ENCODE measurements at places on chromosomes 2 and 18. TPM values are rescaled to one million over a fixed set of nuclear protein-coding genes. Genes with fewer than 3 reads are reported as not detected.

GRCh38 chr2:62727259-62727867, 21.9 kb downstream of the EHBP1 start:
- no peak for DNase-seq
- H3K4me1 ChIP-seq: peaks cover 15% of the 10 kb centered on the region
- H3K36me3 ChIP-seq: peaks cover 21% of the 10 kb centered on the region
- no peaks in the 10 kb centered on the region for H3K27me3 ChIP-seq
- H3K27ac ChIP-seq: no peak overlapping the region
- no peak overlapping the region for H3K4me3 ChIP-seq

- DNase-seq: no peak
- H3K4me3 ChIP-seq: no peak overlapping the region
- no peaks in the 10 kb centered on the region for H3K27me3 ChIP-seq
- H3K36me3 ChIP-seq: no peaks in the 10 kb centered on the region
- H3K27ac ChIP-seq: no peak overlapping the region
- no peaks in the 10 kb centered on the region for H3K4me1 ChIP-seq
Measured at GRCh38 chr2:2505604-2506003, 174.5 kb upstream of the MYT1L start.

LIMS2 gene
- 4.9 TPM for total RNA-seq

DNA sequence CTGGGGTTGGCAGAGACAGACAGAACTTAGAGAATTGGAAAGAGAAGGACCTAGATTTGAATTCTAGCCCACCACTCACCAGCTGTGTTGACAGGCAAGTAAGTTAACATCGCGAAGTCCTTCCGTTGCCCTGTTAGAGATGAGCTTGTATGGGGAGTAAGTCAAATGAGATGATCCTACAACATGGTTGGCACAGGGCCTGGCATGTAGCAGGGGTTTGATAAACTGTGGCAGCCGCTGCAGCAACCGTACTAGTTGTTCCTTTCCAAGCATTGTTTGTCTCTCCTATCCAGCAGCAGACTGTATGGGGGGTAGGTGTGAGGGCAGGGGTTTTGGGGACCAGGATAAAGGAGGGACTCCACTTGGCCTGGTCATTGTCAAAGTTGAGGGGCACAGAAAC, 16.0 kb downstream of the TET3 start:
- H3K27me3 ChIP-seq: no peaks in the 10 kb centered on the region
- peaks cover 43% of the 10 kb centered on the region for H3K4me1 ChIP-seq
- no peak for DNase-seq
- H3K36me3 ChIP-seq: no peaks in the 10 kb centered on the region
- H3K27ac ChIP-seq: no peak overlapping the region

HNMT gene
- 5.9 TPM for total RNA-seq

ITGA4 gene
- total RNA-seq: 6.1 TPM

DNA sequence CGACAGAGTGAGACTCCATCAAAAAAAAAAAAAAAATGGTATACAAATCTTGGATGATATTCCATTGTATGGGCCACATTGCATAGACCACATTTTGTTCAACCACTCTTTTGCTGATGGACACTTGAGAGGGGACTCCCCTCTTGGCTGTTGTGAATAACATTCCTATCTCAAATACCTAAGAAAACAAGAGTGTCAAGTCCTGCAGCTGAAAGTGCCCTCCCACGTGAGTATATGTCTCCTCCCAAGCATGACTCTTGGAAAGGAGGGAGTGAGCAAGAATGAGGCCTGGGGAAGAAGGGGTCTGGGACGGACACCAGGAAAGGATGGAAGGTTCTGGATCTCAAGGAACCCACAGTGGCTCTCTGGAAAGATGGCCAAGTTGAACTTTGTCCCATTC, 36.0 kb upstream of the NPAS2 start:
- DNase-seq: no peak
- H3K27me3 ChIP-seq: no peaks in the 10 kb centered on the region
- H3K36me3 ChIP-seq: no peaks in the 10 kb centered on the region
- H3K4me1 ChIP-seq: peaks cover 8% of the 10 kb centered on the region

- no peaks in the 10 kb centered on the region for H3K27me3 ChIP-seq
- no peak for DNase-seq
- no peak overlapping the region for H3K27ac ChIP-seq
Measured at GRCh38 chr2:199940373-199940772, 14.9 kb downstream of the TYW5 start.

DNA sequence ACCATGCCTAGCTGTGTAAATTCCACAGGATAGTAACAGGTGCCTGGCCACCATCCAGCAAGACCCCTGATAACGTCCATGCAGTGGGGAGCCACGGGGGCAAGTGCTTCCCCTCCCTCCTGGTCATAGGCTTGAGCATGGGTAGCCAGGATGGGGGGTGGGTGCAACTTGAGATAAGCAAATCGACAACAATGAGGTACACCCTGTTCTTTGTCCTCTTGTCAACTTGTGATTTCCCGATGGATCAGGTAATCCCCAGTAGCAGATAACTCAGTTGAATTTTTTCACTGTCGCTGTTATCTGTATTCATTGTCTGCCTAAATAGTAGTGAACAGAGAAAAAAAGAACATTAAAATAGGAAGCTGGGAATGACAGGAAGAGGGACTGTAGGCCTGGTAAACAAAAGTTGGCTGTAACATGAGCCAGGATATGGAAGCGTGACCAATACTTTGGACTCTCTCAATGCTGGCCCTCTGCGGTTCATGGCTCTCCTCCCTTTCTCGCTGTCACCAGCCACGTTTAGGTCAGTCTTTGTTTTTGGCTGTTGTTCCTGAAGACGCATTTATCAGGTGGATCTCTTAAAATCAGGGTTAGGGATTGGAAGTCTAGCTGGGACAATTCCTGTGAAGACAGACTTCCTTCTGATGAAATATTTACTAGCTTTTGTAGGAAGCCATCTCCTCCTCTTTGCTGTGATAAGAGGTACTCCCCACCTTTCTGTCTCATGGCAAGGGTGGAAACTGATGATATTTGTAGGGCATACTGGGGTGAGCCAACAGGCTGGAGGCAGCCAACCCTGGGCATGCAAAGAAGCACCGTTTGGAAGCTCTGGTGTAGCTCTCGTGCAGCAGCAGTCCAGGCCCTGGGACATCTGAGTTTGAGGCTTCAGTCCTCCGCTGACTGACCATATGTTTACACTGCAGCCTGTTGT, 42.4 kb downstream of the TCF7L1 start:
- no peaks in the 10 kb centered on the region for H3K27me3 ChIP-seq
- peaks cover 8% of the 10 kb centered on the region for H3K4me1 ChIP-seq
- DNase-seq: no peak
- no peak overlapping the region for H3K4me3 ChIP-seq
- no peak overlapping the region for H3K27ac ChIP-seq

- H3K4me3 ChIP-seq: no peak overlapping the region
- no peaks in the 10 kb centered on the region for H3K4me1 ChIP-seq
- no peaks in the 10 kb centered on the region for H3K36me3 ChIP-seq
- H3K27me3 ChIP-seq: no peaks in the 10 kb centered on the region
Measured at GRCh38 chr2:235347691-235348090, 146.2 kb upstream of the AGAP1 start.

DNA sequence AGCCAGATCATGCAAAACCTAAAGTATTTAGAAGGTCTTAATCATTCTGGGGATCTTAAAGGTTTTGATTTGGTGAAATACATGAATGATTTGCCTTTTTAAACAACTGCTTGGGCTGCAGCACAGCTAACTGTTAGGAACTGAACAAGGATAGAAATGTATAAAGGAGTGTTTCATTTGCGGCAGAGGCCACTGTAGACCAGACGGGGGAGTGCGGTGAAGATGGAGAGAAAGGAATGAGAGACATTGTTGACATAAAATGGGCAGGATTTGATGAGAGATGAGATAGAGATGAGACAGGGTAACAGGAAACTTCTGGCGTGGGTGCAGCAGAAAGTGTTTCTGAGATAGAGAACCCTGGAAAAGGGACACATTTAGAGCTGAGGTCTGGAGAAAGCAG, 308.1 kb downstream of the TMX3 start:
- no peaks in the 10 kb centered on the region for H3K27me3 ChIP-seq
- no peaks in the 10 kb centered on the region for H3K36me3 ChIP-seq
- no peak for DNase-seq
- H3K4me1 ChIP-seq: no peaks in the 10 kb centered on the region
- H3K4me3 ChIP-seq: no peak overlapping the region

GRCh38 chr2:152432206-152432653, 97.3 kb downstream of the FMNL2 start:
- H3K36me3 ChIP-seq: no peaks in the 10 kb centered on the region
- H3K4me3 ChIP-seq: no peak overlapping the region
- peaks cover 8% of the 10 kb centered on the region for H3K4me1 ChIP-seq
- no peak for DNase-seq

KYNU gene
- 2.9 TPM for total RNA-seq

GRCh38 chr18:43692099-43692690, 414.9 kb upstream of the SYT4 start:
- no peaks in the 10 kb centered on the region for H3K27me3 ChIP-seq
- H3K36me3 ChIP-seq: no peaks in the 10 kb centered on the region
- no peaks in the 10 kb centered on the region for H3K4me1 ChIP-seq

DNA sequence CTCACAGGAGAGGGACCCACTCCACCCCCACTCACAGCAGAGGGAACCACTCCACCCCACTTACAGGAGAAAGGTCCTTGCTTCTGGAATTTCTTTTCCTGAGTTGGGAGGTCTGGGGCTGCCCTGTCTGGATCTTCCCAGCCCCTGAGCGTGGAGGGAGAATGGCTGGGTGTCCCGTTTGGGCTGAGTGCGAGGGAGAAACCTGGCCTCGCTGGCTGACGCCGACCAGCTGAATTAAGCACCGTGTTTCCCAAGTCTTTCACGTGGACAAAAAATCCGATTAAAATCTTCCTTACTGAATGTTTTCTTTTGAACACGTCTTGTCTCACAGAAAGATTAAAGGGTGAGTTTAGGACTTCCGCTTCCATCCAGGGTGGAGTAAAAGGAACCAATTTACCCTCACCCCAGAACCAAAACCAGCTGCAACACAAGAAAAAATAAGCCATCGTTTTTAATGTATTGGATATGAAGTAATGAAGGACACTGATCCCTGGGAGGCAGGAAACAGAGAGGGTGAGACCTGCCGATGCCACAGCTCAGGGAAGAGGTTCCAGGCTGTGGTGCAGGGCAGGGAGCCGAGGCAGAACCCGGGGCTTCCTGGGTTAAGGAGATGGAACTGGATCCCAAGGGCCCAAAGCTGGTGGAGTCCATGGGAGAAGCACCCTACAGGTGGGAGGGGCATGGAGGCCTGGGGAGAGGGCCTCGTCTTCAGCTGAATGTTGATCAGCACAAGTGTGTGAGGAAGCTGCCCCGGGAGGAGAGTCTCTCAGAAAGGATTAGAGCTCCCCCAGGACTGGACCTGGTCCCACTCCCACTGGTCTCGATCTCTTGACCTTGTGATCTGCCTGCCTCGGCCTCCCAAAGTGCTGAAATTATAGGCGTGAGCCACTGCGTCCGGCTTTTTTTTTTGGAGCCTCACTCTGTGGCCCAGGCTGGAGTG, 60.3 kb downstream of the RTP5 start:
- H3K4me3 ChIP-seq: no peak overlapping the region
- DNase-seq: no peak
- H3K27me3 ChIP-seq: no peaks in the 10 kb centered on the region
- H3K36me3 ChIP-seq: no peaks in the 10 kb centered on the region
- no peak overlapping the region for H3K27ac ChIP-seq

DNA sequence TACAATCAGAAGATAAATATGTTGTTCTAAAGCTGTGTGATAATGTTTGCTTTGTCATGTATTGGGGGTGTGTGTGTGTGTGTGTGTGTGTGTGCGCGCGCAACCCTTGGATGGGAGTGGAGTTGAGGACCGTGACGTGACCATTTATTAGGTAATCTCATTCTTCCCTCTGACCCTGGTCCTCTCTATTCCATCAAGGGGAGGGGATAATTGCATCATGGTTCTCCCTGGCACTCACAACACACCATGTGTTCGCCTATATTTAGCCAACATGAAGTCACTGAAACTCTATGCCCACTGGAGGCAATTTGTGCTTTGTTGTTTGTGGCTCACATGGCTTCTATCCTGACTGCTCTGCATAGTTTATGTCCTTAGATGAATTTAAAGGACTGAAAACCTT, 79.8 kb upstream of the LRPPRC start:
- no peak overlapping the region for H3K4me3 ChIP-seq
- H3K4me1 ChIP-seq: no peaks in the 10 kb centered on the region
- DNase-seq: no peak

DNA sequence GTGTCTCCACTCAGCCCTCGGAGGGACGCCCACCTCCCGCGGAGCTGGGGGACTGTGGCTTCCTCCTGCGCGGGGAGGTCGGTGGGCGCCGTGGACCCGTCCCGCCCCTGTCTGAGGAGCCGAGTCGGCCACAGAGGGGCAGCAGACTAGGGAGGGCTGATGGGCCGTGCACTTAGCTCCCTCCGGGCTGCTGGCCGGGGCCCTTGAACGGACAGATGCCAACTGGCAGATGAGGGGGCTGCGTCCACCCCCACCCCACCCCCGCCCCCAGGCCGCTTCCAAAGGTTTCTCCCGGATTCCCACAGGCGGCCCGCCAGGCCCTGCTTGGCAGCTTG, 10.4 kb upstream of the UBE2F start:
- peaks cover 12% of the 10 kb centered on the region for H3K4me1 ChIP-seq
- H3K36me3 ChIP-seq: no peaks in the 10 kb centered on the region
- peak overlapping the region; percentile 28 for H3K4me3 ChIP-seq

DNA sequence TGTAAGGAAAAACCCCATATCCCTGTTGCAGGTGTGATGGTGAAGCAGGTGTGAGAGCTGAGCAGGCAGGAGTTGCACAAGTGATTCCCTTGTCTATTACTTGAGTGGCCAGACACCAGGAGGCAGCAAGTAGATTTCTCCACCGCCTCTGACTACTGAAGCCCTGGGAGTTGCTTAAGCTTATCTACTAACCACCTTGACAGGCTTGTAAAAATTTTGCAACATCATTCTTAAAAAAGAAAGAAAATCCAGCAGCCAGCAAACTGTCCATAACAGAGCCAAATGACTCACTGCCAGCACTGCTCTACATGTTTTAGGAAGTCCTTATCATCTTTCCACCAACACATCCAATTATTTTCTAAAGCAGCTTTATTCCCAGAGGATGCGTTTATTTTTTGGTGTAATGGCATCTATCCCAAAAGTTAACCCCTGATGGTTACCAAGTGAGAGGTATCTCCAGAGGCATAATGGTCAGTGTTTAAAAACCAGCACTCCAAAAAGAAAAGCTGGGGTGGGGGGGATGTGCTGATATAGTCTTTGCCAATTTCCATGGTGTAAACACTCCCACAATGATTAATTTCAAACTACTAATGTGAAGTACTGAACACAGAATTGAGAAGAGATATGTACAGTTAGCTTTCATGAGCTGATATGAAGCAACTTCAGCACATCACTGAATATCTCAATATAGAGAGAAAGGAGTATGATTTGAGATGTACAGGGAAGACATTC, 16.3 kb upstream of the GPR39 start:
- H3K36me3 ChIP-seq: no peaks in the 10 kb centered on the region
- no peak overlapping the region for H3K27ac ChIP-seq
- H3K27me3 ChIP-seq: no peaks in the 10 kb centered on the region

GRCh38 chr2:74481961-74482800, 617 bp downstream of the CCDC142 start:
- H3K4me3 ChIP-seq: peak overlapping the region; percentile 84
- peaks cover 21% of the 10 kb centered on the region for H3K4me1 ChIP-seq
- no peaks in the 10 kb centered on the region for H3K36me3 ChIP-seq
- H3K27ac ChIP-seq: peak overlapping the region; percentile 88

- no peaks in the 10 kb centered on the region for H3K27me3 ChIP-seq
- no peak overlapping the region for H3K4me3 ChIP-seq
- DNase-seq: no peak
- H3K36me3 ChIP-seq: no peaks in the 10 kb centered on the region
Measured at GRCh38 chr2:100855084-100855483, 35.1 kb downstream of the NPAS2 start.

Data from esophagus squamous epithelium (tissue), 5 donors.